ENCODE measurements at places on chromosomes 2 and 18.

- no peak for DNase-seq
These were observed 197.7 kb upstream of the RAB12 start for GRCh38 chr18:8411492-8411891.

DNA sequence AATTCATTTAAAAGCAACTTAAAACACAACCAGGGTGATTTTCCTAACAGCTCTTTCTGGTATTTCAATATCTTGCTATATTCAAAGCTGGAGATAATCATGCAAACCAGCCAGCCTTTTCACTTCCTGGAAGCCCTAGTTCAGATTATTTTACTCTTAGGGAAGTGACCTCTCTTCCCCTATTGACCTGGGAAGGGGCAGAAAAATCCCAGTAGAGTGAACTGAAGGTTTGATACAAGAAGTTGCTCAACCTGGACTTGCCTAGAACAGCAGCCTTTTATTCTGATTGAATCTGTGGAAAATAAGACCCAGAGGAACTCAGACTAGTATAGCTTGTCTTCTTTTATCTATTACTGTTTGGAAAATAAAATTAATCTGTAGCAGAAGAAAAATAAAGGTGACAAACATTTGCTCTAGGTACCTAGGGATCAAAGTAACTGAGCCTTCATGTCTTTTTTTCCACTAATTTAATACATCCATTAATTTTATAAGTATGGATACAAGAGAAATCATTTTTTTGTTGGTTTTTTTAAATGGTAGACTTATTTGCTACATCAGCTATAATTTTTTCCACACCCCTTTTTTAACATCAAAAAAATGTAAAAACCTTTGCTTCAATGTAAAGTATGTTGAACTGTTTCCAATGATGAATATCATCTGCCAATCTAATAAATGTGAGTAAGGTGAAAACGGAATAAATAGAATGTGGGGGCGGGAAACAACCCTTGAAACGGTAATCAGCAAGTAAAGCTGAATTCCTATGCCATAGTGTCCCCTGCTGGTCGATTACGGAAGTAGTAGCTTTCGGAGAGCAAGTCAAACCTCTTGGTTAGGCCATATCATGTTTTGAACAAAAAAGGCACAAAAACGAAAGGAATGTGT is 629.9 kb downstream of the NRXN1 start:
- no peak for DNase-seq

DNA sequence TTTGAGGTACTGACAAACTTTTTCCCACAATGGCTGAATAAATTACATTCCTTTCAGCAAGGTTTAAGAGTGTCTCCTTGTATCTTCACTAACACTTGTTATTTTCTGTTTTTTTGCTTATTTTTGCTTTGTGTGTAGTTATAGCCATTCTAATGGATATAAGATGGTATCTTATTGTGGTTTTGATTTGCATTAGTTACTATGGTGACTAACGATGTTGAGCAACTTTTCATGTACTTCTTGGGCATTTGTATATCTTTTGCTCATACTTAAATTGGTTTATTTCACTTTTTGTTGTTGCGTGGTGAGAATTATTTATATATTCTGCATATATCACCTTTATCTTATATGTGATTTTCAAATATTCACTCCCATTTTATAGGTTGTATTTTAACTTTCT is 79.9 kb upstream of the FSIP2 start:
- DNase-seq, result no peak

GRCh38 chr18:75137346-75137877 is 71.5 kb downstream of the PTGR3 start:
- DNase-seq, result no peak

GRCh38 chr2:24082787-24083566 is 1.7 kb downstream of the TP53I3 start:
- DNase-seq, result no peak

GRCh38 chr18:44945888-44946401 is 265.3 kb downstream of the SETBP1 start:
- DNase-seq, result no peak

GRCh38 chr2:174839662-174840061 is 75.4 kb upstream of the CHRNA1 start:
- DNase-seq, result no peak

GRCh38 chr2:118425191-118425590 is 336.9 kb downstream of the INSIG2 start:
- no peak for DNase-seq

DNA sequence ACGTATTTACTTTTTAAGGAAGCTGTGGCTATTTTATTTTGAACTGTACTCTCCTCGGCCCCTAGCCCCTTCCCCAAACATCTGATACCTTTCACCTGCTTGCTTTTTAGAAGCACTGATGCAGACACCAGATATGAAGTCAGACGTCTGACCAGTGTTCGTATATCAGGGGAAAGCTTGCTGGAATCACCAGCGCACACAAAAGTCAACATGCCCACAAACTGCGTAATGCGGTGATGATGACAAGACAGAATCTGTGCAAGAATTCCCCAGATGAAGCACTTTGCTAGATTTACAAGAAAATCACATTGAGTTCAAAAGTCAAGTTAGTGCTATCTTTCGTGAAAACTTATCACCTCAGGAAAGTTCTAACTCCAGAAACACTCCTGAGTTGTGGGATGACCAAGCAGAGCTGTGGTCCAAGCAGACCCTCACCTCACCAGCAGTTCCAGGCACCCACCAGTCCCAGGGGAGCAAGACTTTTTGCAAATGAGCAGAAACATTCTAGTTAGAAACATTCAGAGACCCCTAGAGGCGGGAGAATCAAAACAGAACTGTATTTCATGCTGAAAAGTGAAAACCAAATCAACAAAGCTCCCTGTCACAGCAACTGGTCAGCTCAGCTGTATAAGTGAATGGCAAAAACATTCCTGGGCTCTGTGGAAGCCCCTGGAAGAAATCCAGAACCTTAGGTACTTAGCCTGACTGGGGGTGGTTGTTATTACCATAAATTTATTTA is 55.7 kb downstream of the INO80C start:
- DNase-seq, result no peak

DNA sequence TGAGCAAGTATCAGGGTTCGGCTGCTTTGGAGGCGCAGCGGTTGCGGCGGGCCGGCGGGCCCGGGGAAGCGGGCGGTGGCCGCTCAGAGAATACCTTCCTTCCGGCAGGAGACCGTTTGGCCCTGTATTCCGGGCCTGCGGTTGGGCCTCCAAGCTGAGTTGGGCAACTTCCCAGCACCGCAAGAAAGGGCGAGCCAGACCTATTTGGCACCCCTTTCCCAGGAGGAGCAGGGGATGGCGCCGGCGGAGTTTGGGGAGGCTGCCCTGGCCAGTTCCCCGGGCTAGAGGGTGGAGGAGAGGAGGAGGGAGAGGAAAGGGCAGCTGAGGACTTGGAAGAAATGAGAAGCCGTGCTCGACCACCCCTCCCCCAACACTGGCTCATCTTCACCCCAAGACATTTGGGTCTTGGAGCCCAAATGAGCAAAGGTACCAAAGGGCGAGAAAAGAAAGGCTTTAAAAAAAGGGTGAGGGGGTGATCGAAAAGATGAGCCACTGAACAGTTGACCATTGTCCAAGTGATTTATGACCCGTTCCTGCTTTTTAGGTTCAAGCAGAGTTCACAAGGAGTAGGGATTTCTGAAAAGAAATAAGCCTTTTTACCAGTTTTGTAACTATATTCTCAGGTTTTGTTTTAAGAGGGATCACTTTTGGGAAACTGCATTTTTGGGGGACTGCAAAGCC is 8.4 kb downstream of the HOXD3 start:
- DNase-seq, result no peak
